ENCODE measurements at places on chromosomes 13 and 19.

GRCh38 chr19:39202998-39203355 lies 1.1 kb downstream of the SYCN start:
- DNase-seq, result no peak

DNA sequence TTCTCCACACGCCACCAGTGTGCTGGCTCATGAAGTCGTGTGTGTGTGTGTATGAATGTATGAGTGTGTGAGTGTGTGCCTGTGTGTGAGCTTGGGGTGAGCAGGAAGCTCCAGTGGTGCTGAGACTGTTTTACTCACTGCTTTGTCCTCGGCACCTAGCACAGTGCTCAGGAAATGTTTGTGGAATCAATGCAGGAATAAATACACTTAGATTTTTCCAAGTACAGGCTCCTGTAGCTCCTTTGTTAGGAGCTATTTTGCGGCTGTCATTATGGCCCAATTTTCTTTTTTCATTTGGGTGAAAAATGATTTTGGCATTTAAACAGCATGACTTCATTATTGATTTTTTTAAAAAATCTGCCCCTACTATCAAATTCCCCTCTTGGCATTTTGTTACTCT lies 193.5 kb upstream of the KL start:
- DNase-seq, result no peak

- no peak for DNase-seq
These were observed 128.3 kb downstream of the LMO7 start for GRCh38 chr13:75764251-75764925.

GRCh38 chr13:42148538-42148937 lies 100.1 kb downstream of the DGKH start:
- DNase-seq, result no peak

DNA sequence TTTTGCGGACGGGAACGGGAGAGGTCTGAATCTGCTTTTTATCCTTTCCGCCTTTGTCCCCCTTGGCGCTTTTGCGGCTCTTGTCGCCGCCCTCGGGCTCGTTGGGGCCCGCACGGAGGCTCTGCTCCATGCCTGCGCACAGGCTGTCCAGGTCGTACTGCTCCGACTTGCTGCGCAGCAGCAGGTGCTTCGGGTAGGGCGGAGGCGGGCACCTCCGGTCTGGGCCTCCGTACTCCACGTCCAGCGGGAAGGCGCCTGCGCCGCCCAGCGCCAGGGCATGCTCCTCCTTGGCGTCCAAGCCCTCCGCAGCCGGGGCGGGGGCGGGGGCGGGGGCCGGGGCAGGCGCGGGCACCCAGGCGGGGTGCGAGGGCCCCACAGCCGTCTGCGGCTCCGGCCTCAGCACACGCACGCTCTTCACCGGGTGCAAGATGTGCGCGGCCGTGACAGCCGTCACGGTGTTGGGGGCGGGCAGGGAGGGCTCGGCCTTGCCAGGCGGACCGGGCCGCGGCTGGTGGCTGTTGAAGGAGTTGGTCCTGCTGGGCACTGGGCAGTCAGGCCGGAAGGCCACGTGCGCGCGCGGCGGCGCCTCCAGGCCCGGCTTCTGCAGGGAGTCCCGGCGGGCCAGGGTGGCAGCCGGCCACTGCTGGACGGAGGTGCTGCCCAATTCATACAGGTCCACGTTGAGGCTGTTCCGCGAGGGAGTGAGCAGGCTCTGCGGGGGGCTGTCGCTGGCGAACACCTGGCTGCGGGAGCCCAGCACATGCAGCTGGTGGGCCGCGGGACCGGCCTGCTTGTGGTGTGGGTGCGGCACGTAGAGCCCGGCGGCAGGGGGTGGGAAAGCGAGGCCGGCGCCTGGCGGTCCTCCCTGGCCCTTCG lies 73.1 kb downstream of the LATS2 start:
- no peak for DNase-seq

DNA sequence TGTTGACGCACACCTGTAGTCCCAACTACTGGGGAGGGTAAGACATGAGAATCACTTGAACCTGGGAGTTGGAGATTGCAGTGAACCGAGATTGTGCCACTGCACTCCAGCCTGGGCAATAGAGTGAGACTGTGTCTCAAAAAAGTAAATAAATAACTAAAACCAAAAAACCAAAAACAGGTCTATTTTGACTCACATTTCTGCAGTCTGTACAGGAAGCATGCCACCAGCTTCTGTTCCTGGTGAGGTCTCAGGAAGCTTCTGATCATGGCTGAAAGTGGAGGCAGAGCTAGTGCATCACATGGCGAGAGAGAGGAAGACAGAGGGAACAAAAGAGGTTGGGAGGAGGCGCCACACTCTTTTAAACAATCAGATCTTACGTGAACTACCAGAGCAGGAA lies 142.5 kb downstream of the ITGBL1 start:
- DNase-seq, result no peak

DNA sequence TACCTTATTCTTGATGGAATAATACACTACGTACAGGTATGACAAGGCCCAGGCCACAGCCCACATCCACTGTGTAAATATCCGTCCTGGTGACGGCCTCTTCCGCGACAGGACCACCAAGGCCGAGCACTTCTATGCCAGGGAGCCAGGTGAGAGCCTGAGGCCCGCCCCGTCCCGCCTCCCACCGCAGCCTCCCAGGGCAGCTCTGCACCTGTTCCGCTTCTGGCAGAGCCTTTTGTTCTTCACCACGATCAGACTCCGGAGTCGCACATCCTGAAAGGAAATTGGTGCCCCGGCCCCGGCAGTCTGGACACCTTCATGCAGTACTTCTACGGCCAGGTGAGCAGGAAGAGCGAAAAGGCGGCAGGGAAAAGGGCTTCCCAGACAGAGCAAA lies 10.6 kb upstream of the ZNF358 start:
- DNase-seq, result no peak

GRCh38 chr19:41133260-41133659 lies 19.0 kb downstream of the CYP2F1 start:
- DNase-seq, result no peak

GRCh38 chr13:34431827-34432581 lies 510.1 kb upstream of the NBEA start:
- no peak for DNase-seq

GRCh38 chr19:9008667-9009066 lies 1.5 kb downstream of the MUC16 start:
- DNase-seq, result no peak

GRCh38 chr19:9431475-9431874 lies 3.9 kb downstream of the ZNF266 start:
- DNase-seq, result no peak

DNA sequence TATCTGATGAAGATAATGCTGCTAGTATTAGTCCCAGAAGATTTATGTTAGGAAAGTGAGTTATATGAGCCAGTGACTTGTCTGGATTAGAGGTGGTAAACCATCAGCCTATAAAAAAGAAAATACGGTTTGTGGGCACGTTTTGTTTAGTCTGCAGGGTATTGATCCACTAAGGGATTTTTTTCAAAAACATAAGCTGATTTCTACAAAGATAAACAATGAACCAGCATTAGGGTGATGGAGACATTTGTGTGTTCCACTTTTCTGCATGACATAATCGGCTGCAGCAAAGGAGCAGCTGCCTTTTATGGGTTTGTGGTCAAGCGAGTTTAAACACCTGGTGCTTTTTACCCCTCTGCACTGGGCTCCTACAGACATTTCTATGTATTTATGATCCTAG lies 836.4 kb upstream of the GPC6 start:
- no peak for DNase-seq

DNA sequence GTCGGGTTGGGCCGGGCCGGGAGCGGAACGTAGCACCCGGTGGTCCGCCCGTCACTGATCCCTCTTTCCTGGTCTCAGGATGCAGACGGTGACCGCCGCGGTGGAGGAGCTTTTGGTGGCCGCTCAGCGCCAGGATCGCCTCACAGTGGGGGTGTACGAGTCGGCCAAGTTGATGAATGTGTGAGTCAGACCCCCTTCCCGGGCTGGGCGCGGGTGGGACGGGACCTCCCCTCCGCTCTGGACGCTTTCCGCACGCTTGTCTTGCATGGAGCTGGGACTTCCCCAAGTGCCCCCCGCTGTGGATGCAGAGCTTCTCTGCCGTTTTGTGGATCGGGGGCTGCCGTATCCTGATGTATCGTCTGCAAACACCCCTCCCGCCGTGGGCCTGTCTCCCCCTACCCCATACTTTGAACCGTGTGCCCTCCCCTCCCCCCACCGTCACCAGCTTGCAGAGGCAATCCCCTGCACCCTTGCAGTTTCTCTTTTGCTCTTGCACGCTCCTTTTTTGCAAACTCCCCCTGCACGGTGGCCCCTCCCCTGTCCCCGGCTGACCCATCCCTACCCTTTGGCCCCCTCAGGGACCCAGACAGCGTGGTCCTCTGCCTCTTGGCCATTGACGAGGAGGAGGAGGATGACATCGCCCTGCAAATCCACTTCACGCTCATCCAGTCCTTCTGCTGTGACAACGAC lies 669 bp downstream of the GADD45B start:
- DNase-seq, result no peak

DNA sequence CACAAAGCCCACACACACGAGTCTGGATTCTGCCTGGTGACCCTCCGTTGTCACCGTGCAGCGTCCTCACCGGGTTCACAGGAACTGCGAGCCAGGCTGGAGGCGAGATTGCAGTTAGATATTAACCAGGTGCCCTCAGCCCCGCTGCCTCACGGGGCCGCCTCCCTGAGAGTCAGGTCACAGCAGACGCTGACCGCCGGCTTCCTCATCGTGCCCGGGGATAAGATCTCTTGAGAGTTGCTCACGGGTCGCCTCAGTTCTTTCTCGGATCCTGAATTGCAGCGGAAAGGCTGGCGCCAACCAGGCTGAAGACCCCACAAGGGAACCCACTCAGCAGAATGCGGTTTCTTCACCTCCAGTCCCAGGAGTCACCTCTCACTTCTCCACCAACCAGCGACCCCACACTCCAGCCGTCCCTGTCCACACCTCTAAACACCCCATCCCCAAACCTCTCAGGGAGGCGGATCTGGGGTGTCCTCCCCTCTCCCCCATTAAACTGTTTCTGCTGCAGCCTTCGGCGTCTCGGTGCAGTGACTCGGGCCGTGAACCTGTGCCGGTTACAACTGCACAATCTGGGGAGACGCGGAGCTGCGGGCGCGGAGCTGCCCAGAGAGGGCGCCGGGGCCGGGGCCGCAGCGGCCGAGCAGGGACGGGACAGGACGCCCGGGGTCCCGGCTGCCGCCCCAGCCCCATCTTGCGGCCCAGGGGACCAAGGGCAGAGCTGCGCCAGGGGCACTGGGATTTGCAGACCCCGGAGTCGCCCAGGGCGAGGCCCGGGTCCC lies 591 bp downstream of the ZNF823 start:
- no peak for DNase-seq

DNA sequence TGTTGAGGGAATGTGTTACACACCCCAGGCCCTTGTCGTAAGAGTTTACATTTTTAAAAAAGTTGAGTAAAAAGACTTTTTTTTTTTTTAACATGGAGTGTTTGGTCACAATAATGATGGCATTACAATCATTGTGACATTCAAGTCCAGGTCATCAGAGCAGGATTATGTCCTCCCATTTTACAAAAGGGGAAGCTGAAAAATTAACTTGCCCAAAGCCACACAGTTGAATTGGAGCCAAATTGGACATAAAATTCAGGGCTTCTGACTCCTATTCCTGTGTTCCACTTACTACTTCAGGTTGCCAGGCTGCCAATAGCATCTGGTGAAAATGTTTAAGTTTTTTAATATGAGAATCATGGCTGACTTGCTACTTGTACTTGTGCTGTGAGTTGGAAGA lies 49.3 kb downstream of the DLEU7 start:
- DNase-seq, result no peak

GRCh38 chr19:58181902-58182576 lies 822 bp upstream of the ZNF274 start:
- DNase-seq, result no peak

GRCh38 chr13:110630566-110631119 lies 15.3 kb downstream of the NAXD start:
- DNase-seq, result no peak

DNA sequence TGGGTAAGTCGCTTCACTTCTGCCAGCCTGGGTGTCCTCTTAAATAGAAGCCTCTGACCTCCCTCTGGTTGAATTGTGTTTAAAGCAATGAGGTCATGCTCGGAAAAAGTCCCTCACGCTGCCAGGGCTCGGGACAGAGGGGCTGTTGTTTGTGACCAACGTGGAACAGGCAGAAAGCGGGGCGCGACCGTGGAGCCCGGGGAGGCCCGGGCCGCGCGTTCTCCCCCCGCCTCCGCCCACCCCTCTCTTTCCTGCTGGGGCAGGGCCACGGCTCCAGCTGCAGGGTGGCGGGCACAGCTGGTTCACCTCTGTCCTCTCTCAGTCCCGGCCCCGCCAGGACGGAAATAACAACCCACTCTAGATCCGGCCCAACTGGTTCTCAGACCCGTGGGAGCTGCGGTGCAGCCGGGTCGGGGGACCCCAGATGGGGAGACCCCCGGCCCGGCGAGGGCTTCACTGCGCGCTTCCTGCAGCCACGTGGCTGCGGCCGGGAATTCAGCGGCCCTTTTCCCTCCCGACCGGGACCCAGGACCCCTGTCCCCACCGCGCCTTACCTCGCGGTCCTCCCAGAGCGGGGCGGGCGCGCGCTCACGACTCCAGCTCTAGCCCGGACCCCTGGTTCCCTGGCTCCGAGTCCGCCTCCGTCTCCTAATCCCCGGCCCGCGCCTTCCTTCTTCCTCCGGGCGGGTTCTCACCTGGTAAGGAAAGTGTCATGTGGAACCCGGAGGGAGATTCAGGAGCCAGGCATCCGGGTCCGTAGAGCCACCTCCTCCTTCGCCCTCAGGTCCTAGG lies 1.9 kb downstream of the CDC42EP5 start:
- DNase-seq, result no peak

GRCh38 chr13:32837307-32837972 lies 178.8 kb upstream of the KL start:
- no peak for DNase-seq

- no peak for DNase-seq
These were observed 201.8 kb upstream of the SERP2 start for GRCh38 chr13:44171861-44172260.

DNA sequence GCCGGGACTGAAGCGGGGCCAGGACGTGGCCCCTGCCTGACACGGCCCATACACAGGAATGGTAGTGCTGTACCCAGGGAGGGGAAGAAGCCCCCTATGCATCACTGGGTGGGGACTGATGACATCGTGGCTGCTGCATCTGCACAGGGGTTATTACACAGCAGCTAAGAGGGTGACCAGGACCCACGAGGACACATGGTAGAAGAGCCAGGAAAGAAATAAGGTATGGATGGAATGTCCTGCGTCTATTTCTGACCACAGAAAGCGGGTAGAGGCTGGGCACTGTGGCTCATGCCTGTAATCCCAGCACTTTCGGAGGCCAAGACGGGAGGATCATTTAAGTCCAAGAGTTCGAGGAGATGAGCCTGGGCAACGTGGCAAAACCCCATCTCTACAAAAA lies 24.1 kb downstream of the DCAF15 start:
- no peak for DNase-seq

GRCh38 chr19:54136086-54136863 lies 1.3 kb upstream of the CNOT3 start:
- DNase-seq, result no peak

DNA sequence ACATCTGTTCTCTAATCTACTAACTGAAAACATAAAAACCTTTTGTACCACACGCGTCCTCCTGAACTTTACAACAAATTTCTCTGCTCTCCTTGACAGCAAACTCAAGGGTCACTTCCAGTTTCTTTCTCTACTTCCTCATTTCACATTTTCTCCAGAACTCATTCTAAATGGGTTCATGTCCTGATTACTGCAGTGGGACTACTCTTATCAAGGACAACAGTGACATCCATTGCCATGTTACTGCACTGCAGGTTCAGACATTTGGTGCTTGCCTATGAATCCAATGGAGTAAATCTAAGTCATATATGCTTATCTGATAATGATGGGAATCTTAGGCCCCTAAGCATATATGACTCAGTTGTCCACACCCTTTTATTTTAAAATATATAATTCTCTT lies 35.3 kb downstream of the FPR3 start:
- DNase-seq, result no peak
